ENCODE measurements at places on chromosomes 6 and 20.

- DNase-seq: no peak
Measured at GRCh38 chr6:14985366-14985765, 260.5 kb upstream of the JARID2 start.

- DNase-seq: peak; percentile 76
Measured at GRCh38 chr6:46491201-46491627, at the start of gene RCAN2. Gene RCAN2 (minus strand): TSS chr6:46491449.

- no peak for DNase-seq
Measured at GRCh38 chr6:92507552-92507951, 911.8 kb downstream of the EPHA7 start.

- no peak for DNase-seq
Measured at GRCh38 chr6:85866370-85866730, 223.7 kb upstream of the SYNCRIP start.

DNA sequence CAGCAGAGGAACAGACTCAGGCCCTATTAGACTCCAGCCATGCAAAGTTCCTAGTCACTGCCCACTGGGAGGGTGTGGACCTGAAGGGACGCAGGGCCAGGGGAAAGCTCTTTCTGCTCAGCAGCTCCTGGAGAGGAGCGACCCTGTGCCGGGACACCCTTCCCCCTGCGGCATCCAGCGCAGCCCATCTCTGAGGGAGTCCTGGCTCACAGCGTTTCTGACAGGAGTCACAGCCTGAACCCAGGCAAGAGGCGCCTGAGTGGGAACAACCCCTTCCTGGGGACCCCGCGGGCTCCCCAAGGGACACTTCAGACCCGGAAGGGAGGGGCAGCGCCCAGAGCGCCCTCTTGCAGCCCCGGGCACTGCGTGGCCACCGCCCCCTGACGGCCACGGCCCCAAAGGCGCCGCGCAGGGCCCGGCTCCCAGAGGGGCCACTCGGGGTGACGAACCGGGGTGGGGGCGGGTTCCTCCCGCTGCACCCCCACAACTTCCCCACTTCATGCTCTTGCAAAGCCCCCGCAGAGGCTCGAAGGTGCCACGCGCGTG is 862 bp downstream of the UCKL1 start:
- DNase-seq: peak; percentile 32

GRCh38 chr6:6694368-6694780 is 105.9 kb downstream of the LY86 start:
- DNase-seq: peak; percentile 50

GRCh38 chr6:106630366-106630765 is 988 bp downstream of the QRSL1 start:
- DNase-seq: no peak

- no peak for DNase-seq
Measured at GRCh38 chr6:105875974-105876640, 210.0 kb upstream of the PRDM1 start.

GRCh38 chr6:106076139-106076538 is 10.0 kb upstream of the PRDM1 start:
- DNase-seq: no peak

DNA sequence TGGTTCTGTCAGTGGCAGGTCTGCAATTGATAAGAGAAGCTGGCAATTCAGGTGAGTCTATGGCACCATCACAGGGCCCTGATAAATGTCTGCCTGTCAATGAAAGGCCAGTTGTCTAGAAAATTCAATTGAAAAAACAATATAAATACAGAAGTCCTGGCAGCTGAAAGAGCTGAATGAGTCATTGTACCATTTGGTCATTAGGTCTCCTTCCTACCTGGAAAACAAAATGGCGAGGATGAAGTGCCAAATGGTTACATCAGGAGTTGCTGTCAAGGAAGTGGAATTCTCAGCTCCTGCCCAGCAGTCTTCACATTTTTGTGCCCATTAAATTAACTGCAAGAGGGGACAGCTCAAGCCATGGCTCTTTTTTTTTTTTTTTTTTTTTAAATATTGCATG is 37.7 kb downstream of the PEX7 start:
- no peak for DNase-seq

DNA sequence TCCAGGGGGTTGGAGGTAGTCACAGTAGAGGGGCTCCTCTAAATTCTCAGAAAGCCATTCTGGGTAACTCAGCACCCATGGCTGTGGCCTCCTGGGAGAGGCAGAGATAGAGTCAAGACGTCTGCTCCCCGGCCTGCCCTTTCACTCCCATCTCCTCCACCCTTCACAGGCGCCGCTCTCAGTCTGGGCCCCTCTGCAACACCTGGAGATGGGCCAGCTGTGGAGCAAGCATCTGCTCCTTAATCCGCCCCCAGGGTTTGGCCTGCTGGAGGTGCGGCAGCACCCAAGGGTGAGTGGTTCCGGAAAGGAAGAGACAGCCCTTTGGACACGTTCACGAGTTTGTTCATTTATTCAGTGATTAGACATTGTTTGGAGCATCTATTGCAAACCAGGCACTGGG is 271.3 kb downstream of the BMP7 start:
- no peak for DNase-seq

DNA sequence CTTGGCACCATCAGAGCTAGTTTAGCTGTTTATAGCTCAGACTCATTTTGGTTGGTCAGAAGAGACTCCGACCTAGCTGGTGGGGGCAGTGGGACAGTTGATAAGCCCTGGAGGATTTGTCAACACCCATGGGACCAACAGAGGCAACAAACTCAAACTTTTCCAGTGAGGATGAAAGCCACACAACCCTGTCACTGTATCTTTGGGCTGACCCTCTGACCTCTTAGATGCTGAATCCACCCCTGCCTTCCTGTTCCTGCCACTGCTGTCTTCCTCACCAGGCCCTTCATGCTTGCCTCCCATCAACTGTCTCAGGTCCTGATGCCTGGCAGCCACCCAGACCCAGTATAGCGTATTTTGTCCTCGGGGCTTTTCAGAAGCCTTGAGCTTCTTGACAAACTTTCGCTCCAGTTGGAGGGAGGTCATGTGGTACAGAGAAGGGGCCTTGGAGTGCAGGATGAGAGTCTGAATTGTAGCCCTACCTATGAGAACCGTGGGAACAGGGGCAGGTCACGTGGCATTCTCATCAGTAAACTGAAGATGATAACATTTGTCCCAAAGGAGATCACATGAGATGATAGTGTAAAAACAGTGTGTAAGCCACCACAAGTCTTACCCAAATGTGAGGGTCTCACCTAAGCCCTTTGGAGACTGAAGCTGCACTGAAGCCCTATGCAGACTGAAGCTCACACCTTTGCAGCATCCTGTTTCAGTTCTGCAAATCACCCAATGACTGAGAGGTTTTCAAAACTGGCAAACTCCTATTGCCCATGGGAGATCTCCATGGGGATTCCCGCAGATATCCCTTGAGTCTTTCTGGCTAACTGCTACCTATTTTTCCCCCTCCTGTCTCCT is 72.0 kb upstream of the F13A1 start:
- DNase-seq: no peak

DNA sequence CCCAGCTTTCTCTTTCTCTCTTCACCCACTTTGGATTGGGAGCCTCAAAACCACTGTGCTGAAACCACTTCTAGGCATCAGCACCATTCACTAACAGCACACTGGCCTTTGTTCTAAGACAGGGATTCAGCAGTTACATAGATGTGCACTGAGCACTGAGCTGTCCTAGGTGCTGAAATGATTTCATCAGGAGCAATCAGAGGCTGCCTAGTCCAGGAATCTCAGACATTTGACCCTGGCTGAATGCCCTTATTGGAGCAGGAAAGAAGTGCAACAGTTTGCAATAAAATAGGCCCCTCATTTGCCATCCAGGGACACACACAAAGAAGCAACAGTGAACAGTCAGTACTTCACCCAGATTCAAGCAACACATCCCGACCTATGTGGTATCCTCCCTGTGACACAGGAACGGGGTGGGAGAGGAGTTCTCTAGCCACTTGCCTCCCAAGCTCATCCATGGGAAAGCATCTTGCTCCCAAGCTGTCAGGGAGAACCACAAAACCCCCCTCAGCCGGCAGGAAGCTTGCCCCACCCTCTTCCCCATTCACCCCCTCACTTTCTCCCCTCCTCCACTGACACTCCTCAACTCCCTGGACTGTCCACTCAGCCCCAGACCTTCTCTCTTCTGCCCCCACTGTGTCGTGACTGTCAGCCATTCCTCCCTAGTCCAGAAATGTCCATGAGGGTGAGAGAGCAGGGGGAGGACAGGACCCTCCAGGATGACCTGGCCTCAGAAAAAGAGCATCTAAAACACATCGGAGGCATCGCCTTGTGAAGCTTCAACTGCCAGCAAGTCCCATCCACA is 304.4 kb downstream of the PREX1 start:
- DNase-seq: peak; percentile 52

GRCh38 chr6:99951016-99951805 is 42.8 kb downstream of the MCHR2 start:
- DNase-seq: no peak

- no peak for DNase-seq
Measured at GRCh38 chr6:29924287-29924686, 18.0 kb upstream of the HLA-A start.

GRCh38 chr20:9202420-9203080 is 133.7 kb downstream of the PLCB4 start:
- no peak for DNase-seq

- DNase-seq: no peak
Measured at GRCh38 chr20:1616858-1617434, 2.9 kb downstream of the SIRPB1 start.

DNA sequence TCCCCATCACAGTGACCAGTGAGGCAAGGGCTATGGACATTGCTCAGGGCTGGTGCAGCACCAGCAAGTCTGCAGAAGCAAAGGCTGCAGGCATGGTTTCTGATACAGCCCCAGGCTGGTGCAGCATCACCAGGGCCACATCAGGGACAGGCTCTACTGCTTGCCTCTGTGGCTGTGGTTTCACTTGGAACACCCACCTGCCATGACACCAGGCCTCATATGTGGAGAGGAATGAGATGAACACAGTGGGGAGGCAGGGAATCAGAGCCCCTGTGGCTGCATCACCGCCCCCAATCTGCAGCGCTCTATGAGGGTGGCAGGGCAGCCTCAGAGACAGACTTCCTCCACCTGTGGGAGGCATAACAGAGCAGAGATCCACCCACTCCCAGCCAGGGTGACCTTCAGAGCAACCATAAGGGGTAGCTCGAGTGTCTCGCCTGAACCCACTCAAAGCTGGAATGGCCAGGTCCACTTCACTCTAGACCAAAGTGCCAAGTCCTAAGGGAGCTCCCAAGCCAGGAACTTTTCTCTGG is 7.9 kb downstream of the RING1 start:
- DNase-seq: no peak

GRCh38 chr20:46715292-46715756 is 5.9 kb downstream of the SLC2A10 start:
- peak; percentile 56 for DNase-seq

GRCh38 chr20:45263556-45264266 is 9.3 kb upstream of the SLPI start:
- no peak for DNase-seq

- DNase-seq: no peak
Measured at GRCh38 chr6:148890652-148891404, 144.0 kb downstream of the UST start.

- no peak for DNase-seq
Measured at GRCh38 chr6:90432937-90433336, 136.3 kb upstream of the BACH2 start.

- no peak for DNase-seq
Measured at GRCh38 chr20:45366192-45366591, 3.2 kb downstream of the SYS1 start.

GRCh38 chr20:44217342-44218092 is 6.9 kb upstream of the OSER1 start:
- DNase-seq: peak; percentile 82

Measured in WTC11 (cell line).